Thoracic aorta (tissue), 2 donors: ENCODE measurements at places on chromosomes 1 and 21. TPM values are rescaled to one million over a fixed set of nuclear protein-coding genes. Genes with fewer than 3 reads are reported as not detected.

DNA sequence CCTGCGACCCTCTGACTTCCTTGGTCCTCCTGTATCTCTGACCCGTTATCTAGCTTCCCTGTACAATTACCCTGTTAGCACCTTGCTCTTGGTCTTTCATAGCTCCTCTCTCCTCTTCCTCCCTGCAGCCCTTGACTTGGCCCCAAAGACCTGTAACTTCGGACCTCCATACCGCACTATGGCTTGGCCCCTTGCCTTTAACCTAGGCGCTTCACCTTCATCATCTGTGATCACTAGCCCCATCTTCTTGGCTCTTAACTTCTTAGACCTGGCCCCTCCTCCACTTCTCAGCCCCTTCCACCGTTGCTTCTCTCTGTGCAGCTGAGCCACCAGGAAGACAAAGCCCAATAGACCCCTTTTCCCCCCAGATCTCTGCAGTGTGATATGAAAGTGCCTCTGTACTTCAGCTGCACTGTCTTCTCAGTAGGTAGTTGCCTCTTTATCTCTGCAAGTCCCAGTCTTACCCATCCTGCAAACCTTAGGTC is 740 bp downstream of the ZNF691 start:
- no peak for DNase-seq
- H3K4me1 ChIP-seq, result peaks cover 11% of the 10 kb centered on the region
- H3K36me3 ChIP-seq, result peaks cover 17% of the 10 kb centered on the region
- H3K27ac ChIP-seq, result peak overlapping the region; percentile 53

GRCh38 chr1:211082824-211083223 is 51.1 kb downstream of the KCNH1 start:
- no peaks in the 10 kb centered on the region for H3K36me3 ChIP-seq
- no peak for DNase-seq
- H3K27ac ChIP-seq, result no peak overlapping the region
- no peak overlapping the region for H3K4me3 ChIP-seq
- H3K27me3 ChIP-seq, result no peaks in the 10 kb centered on the region

GRCh38 chr1:91876040-91876470 is 9.9 kb downstream of the TGFBR3 start:
- H3K4me1 ChIP-seq, result peaks cover 7% of the 10 kb centered on the region
- no peaks in the 10 kb centered on the region for H3K36me3 ChIP-seq
- H3K27ac ChIP-seq, result no peak overlapping the region
- H3K4me3 ChIP-seq, result no peak overlapping the region
- no peaks in the 10 kb centered on the region for H3K27me3 ChIP-seq
- DNase-seq, result no peak

DNA sequence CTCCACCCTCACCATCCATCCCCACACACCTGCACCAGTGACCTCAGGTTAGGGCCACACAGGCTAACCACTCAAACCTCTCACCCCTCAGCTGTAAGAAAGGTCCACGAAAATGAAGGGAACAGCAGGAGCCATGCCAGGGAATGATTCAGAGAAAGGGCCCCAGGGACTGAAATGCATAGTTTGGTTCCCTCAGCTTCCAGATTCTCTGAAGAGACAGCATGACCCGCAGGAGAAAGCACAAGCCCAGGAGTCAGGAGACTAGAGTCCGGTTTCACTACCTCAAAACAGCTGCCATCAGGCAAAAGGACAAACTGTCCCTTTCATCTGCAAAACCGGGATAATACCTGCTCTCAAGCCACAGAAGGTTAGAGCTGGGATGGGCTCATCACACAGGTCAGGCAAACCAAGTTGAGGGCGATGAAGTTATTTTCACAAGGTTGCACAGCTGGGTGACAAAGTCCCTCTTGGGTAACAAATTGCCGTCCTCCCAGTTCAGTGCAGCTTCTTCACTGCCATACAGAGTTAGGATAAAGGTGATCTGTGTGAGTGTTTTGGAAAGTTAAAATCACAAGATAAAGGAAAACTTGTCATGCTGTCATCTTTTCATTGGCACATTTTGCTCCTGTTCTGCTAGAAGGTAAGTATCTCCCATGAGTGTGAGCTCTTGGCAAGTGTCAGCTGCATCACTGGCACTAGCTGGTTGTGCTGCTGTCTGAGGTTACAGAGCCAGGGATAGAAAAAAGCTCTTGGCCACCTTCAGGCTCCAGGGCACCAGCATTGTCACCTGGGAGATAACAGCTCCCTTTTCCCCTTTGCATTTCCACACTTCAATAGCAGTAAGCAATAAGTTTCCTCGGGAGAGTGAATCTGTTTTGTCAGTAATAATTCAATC is 120.4 kb downstream of the KCNH1 start:
- DNase-seq, result no peak
- H3K27ac ChIP-seq, result no peak overlapping the region
- H3K4me3 ChIP-seq, result no peak overlapping the region
- no peaks in the 10 kb centered on the region for H3K36me3 ChIP-seq
- no peaks in the 10 kb centered on the region for H3K4me1 ChIP-seq

PALMD gene
- 23.3 TPM for total RNA-seq
